ENCODE measurements at places on chromosomes 6 and 20. TPM values are rescaled to one million over a fixed set of nuclear protein-coding genes. Genes with fewer than 3 reads are reported as not detected.

DNA sequence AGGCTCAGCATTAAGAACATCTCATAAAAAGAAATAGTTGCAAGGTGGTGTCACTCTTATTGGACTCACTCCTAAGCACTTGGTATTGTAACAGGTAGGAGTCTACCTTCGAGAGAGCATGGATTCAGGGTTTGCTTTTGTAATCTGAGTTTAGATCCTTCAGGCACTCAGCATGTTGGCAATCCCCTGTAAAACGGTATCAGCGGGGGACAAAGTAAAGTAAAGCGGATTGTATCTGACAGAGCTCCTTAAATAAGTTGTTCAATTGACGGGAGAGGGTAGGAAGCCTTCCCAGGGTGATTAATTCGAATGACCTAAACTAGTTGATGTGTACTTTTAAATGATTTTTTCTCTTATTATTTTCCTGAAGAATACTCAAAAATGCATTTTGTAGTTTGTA lies 869.8 kb upstream of the EPHA7 start:
- no peak for DNase-seq

- no peak for DNase-seq
These were observed 427.2 kb downstream of the C6orf118 start for GRCh38 chr6:164882236-164882635.

- no peak for DNase-seq
These were observed 321.6 kb downstream of the ZFAND3 start for GRCh38 chr6:38141085-38141484.

GRCh38 chr6:137910843-137911456 lies 43.9 kb downstream of the TNFAIP3 start:
- DNase-seq, result no peak

DNA sequence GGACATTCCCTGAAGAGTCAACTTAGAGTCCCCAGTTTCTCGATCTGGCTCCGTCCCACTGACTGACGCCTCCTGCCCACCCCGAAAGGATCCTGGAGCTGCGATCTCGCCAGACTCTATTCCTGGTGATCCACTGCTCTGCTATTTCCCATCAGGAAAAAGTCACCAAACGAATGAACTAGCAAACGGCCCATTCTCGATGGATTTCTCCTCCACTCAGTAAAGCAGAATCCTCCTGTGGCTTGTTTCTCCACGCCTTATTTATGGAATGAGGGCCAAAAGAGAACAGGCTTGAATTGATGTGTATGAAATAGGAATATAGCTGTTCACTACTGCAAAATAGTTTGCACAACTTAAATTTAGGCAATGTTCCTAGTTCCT lies 5.4 kb downstream of the NKX2-4 start:
- DNase-seq, result peak; percentile 17

The RHAG gene
- not detected for total RNA-seq

- DNase-seq, result peak; percentile 70
These were observed 1.1 kb downstream of the ABRACL start for GRCh38 chr6:139029470-139030227.

- DNase-seq, result no peak
These were observed 4.2 kb downstream of the MLN start for GRCh38 chr6:33799454-33800113.

GRCh38 chr20:50523552-50524167 lies 13.5 kb downstream of the PTPN1 start:
- peak; percentile 34 for DNase-seq
